Jurkat, Clone E6-1 (cell line): ENCODE measurements at places on chromosomes 6 and 20.

DNA sequence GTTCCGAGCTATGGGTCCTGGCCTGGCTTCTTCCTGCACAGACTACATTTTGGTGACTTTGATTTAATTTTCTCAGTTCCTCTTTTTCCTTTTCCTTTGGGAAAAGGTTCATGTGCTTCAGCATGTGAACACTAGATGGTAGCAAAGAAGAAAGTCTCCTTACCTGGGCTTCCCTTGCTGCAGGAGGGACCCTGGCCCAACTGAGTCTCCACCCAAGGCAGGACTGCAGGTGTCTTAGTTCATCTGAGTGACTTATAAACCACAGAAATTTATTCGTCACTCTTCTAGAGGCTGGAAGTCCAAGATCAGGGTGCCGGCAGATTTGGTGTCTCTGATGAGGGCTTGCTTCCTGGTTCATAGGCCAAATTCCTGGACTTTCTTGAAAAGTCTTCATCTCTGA, 163.2 kb downstream of the SYCP2 start:
- DNase-seq, result no peak

GRCh38 chr6:76843054-76843822, 620.1 kb downstream of the HTR1B start:
- no peak for DNase-seq

- DNase-seq, result no peak
Measured at GRCh38 chr6:160040055-160040454, 71.2 kb downstream of the IGF2R start.

- no peak for DNase-seq
Measured at GRCh38 chr6:158480989-158481388, 78.9 kb upstream of the TMEM181 start.

DNA sequence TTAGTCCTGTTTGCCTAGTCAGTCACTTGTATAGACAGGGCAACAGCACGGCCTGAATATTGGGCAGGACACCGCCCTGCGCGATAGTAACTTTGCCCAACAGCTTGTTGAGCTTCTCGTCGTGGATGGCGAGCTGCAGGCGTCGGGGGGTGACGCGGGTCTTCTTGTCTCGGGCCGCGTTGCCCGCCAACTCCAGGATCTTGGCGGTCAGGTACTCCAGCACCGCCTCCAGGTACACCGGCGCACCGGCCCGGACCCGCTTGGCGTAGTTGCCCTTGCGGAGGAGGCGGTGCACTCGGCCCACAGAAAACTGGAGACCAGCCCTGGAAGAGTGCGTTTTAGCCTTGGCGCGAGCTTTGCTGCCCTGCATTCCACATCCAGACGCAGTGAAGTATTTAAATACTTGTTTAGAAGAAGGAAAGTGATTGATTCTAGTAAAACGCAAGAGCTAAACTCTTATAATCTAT, 92.8 kb upstream of the BTN3A2 start:
- DNase-seq, result no peak

GRCh38 chr6:77492530-77492929, 29.2 kb upstream of the HTR1B start:
- DNase-seq, result no peak

- DNase-seq, result no peak
Measured at GRCh38 chr6:139644821-139645220, 270.4 kb upstream of the CITED2 start.

GRCh38 chr6:87741001-87741650, 39.1 kb upstream of the AKIRIN2 start:
- no peak for DNase-seq

DNA sequence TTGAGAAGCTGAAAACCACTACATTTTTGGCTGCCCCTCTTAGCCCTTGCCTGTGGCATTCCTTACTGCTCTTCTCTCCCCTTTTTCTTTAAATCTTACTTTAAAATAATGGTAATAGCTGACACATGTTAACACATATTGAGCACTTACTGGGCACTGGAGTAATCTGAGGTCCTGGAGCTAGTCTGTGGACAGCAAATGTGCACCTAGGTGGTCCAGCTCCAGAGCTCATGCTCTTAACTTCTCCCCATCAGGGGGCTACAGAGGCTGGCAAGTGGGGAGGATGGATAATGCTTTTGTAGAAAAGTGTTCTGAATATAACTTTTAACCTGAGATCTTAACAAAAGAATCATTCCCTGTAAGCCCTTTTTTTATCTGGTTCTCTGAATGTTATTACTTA, 74.8 kb downstream of the ADGRB3 start:
- no peak for DNase-seq

DNA sequence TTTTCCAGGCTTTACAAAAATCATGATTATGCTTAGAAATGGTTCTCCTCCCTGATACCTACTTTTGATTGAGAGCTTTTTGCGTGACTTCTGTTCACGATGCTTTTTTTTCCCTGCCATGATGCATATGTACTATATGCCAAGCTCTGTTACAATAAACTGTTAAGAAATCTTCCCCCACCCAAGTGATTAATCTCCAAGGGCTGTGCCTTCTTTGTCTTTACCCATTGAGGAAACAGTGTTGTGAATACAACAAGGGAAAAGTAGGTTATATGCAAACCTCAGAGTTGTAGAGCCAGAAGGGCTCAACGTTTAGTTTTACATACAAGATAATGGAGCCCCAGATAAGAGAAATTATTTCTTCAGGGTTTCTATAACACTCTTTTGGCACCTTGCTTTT, 34.1 kb upstream of the MYLK2 start:
- no peak for DNase-seq

DNA sequence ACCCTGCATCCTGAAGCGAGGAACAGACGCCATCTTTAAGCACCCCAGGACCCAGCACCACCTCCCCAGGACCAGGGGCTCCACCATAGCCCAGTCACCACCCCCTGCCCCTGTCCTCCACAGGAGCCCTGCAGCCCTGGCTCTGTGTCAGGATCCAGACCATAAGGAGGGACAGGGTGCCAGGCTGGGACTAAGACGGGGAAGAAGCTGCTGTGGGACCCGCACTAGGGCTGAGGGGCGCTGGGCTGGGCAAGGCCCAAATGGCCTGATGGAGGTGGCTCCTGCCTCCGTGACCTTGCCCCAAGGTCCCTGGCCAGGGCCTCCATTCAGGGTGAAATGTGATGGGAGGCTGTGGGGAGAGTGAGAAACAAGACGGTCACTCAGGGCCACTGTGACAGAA, 385.6 kb downstream of the TAF4 start:
- no peak for DNase-seq

DNA sequence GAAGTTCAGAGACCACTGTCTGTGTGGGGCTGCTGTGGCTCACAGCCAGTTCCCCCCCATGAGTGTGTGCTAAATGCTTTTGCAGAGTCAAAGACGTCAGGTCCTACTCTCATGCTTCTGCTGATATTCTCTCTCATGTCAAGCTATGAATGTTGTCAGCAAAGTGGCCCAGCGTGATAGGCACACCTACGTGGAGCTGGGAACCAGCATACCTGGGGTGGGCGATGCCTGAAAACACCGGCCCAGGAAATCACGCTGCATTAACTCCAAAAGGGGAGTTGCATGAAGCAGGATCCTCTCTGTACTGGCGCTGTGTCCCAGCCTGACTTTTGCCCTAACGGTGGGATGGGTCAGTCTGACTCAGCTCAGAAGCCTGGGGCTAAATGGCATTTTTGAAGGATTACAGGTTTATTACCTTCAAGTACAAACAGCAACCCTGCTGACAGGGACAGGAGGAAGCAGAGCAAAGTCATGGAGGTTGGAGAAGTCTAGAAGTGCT, 9.0 kb upstream of the MRPS10 start:
- DNase-seq, result no peak

DNA sequence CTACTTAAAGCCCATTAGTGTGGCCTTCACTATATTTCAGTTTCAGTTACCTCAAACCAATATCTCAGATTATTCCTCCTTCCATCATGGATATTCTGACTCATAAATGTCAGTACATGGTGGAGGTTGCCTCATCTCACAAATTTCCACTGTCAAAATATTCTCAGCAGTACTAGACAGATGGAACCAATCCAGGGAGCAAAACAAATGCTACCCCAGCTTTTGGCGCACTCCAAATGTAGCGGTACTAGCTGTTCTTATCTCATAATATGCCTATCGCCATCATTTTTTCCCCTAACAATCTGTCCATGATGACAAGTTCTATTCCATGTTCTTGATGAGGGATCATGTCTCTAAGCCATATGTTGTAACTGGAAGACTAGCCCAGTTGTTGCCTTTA, 1026.1 kb downstream of the KIF16B start:
- no peak for DNase-seq

DNA sequence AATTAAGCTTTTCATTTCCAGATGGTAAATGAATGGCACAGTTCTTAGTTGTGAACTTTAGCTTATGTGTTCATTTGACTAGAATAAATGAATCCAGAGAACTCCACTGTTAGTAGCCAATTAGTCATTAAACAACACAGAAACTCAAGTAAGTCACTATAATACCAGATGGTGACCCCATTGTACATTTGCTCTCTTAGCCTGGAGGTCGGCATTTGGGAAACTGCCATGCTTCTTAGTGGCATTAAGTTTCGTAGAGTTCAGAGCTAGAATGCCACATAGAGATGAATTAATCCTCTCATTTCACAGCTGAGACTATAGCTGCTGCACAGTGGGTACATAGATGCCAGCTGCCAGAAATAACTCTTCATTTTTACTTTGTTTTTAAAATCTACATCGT, 10.8 kb upstream of the DTNBP1 start:
- DNase-seq, result no peak

DNA sequence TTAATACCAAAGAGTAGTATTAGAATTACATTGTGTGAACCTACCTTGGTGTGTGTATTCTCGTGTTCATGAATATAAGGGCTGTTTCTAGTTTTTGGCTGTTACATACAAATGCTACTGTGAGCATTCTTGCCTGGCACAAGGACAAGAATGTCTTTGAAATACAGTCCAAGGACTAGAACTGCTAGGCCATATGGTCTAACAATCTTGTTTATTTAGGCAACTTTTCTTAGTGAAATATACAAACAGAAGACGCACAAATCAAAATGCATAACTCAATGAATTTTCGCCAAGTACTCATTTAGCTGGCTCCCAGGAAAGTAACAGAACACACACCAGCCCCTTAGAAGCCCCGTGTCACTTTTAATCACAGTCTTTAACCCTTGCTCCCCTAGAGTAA, 28.5 kb downstream of the KDM1B start:
- DNase-seq, result no peak
